T-cell (primary cell): ENCODE measurements at places on chromosomes 2 and 18.

GRCh38 chr2:205661281-205661680 lies 21.0 kb upstream of the NRP2 start:
- no peaks in the 10 kb centered on the region for H3K27me3 ChIP-seq
- no peaks in the 10 kb centered on the region for H3K36me3 ChIP-seq
- peaks cover 5% of the 10 kb centered on the region for H3K4me1 ChIP-seq
- H3K27ac ChIP-seq, result no peak overlapping the region
- H3K4me3 ChIP-seq, result no peak overlapping the region

DNA sequence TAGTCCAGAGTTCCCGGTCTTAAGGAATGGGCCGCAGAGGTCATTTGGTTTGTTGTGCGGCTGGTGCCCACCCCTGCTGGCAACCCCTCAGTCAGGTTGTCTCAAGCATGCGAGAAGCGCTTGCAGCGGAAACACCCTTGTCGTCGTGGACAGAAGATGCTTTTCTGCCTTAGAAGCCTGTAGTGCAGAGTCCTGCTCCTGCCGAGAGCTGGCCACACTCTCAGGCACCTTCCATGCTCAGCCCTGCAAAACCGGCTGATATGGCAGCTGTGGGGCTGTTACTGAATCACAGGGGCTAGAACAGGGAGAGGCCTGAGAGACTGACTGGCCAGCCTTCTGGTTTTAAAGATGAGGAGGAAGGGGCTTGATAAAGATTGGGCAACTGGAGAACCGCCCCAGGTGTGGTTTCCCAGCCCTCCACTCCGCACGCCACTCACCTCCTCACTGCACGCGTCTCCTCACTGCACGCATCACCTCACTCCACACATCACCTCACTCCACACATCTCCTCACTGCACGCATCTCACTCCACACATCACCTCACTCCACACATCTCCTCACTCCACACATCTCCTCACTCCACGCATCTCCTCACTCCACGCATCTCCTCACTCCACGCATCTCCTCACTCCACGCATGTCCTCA lies 103.6 kb downstream of the USP40 start:
- H3K4me1 ChIP-seq, result no peaks in the 10 kb centered on the region
- no peak overlapping the region for H3K4me3 ChIP-seq
- no peaks in the 10 kb centered on the region for H3K27me3 ChIP-seq
- DNase-seq, result no peak

DNA sequence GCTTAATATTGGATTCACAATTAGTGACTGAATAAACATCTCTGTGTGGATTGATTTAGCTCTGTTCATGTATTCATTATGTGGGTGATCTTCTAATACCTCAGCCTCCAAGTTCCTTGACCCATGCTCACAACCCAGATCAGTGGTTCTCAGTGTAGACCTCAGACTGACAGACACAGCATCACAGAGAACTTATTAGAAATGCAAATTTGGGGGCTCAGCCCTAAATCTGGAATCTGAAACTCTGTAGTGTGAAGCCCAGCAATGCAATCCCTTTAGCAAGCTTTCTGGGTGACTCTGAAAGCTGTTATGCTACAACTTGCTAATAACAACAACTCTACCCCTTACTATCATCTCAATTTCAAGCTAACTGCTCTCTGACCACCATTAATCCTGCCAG lies 273.1 kb upstream of the FANCL start:
- no peaks in the 10 kb centered on the region for H3K27me3 ChIP-seq
- H3K4me1 ChIP-seq, result no peaks in the 10 kb centered on the region
- H3K4me3 ChIP-seq, result no peak overlapping the region
- DNase-seq, result no peak

DNA sequence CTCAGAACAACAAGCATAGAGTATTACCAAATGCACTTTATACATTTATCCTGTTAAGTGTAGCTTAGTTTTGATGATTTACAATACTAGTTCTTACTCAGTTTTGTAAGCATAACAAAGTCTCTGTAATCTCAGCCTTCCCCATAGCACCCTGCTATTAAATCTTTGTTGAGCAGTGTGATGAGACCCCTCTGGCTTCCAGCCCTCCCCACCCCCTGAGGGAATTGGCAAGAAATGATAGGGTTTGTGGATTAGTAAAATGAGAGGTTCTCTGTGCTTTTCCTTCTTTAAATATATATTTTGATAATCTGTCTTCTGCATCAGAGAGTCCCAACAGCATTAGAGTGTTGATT lies 37.2 kb downstream of the ZNF521 start:
- no peaks in the 10 kb centered on the region for H3K36me3 ChIP-seq
- H3K4me3 ChIP-seq, result no peak overlapping the region
- no peaks in the 10 kb centered on the region for H3K27me3 ChIP-seq
- no peak overlapping the region for H3K27ac ChIP-seq
- DNase-seq, result no peak
- no peaks in the 10 kb centered on the region for H3K4me1 ChIP-seq

GRCh38 chr2:162424816-162425215 lies 80.9 kb downstream of the GCA start:
- H3K4me3 ChIP-seq, result no peak overlapping the region
- no peaks in the 10 kb centered on the region for H3K27me3 ChIP-seq
- H3K27ac ChIP-seq, result no peak overlapping the region
- DNase-seq, result no peak
